ENCODE measurements at places on chromosomes 13 and 19.

DNA sequence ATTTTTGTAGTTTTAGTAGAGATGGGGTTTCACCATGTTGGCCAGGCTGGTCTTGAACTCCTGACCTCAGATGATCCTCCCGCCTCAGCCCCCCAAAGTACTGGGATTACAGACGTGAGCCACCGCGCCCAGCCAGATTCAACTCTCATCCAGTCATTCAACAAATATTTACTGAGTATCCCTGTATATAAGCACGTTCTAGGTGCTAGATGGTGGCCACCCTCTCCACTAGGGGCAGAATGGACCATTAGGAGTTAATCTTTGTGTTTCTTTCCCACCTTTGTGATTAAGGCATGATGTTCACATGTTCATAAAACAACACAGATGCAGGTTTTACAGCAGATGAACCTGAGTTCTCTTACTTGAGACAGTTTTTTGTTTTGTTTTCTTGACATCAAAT is 7.3 kb downstream of the SHKBP1 start:
- no peak for DNase-seq

- DNase-seq: no peak
Measured at GRCh38 chr13:58397596-58398387, 766.2 kb downstream of the PCDH17 start.

GRCh38 chr19:413756-414420 is 4.9 kb upstream of the C2CD4C start:
- DNase-seq: no peak

GRCh38 chr13:47397739-47398138 is 500.9 kb upstream of the HTR2A start:
- no peak for DNase-seq

GRCh38 chr19:3335431-3336350 is 30.7 kb upstream of the NFIC start:
- DNase-seq: no peak

Measured in NCI-H526 (cell line).